ENCODE measurements at places on chromosomes 3 and 15.

DNA sequence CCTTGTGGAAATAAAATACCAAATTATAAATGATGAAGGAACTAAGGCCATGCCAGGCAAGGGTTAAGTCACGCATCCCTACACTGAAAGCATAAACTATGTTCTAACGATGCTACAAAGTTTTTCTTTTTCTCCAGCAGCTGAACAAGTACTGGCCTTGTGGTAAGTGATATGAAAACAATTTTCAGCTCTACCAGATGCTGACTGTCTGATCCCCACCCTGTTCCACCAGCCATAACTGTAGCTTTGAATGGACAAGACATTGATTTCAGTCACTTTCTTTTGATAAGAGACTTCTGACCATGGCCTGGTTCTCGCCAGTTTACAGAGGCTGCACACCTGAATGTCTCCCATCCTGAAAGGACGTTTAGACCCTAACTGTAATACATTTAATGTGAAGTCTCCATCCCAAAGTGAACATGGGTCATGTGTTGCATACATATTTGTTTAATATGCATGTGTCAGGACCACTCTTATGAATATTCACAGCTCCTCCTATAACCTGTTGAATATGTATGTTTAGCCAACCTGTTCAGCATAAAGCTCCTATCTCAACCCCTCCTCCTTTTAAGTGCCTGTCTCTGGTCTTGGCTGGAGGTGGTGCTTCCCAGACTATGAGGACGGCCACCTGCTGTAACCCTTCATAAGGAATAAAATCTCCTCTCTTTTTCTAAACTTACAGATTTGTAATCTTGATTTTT is 33.4 kb downstream of the MASP1 start:
- DNase-seq, result no peak

GRCh38 chr15:27358751-27359434 is 387.9 kb downstream of the GABRG3 start:
- peak; percentile 7 for DNase-seq

DNA sequence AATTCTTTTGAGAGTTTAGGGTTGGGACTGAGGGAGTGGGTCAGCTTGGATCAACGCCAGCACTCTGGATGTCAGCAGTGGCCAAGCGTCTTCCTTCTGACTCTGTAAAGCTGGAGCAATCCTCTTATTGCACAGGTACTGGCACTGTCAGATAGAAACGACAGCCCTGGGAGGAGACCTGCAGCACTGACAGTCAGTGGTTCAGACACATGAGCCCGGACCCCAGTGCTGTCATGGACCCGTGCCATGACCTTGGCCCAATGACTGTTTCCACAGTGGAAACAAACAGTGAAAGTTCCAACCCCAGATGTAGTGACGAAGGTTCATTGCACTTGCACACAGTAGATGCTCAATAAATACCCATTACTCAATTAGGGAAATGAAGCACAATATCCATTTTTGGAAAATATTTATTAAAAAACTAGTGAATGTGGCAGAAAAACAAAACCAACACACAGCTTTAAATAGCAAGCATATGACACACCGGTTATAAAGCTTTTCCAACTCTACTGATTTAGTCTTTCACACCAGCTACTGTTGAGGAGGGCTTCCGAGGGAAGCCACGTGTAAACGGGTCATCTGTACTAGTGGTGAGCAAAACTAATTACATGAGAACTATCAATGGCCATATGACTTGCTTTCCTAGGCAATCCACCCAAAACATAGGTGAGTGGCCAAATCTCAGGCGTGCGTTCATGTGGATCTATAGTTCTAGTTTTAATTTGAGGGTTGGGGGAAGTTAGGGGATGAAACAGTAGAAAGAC is 22.1 kb downstream of the SIAH2 start:
- DNase-seq, result no peak

- DNase-seq, result no peak
These were observed 442.9 kb downstream of the ERC2 start for GRCh38 chr3:56025326-56025725.

DNA sequence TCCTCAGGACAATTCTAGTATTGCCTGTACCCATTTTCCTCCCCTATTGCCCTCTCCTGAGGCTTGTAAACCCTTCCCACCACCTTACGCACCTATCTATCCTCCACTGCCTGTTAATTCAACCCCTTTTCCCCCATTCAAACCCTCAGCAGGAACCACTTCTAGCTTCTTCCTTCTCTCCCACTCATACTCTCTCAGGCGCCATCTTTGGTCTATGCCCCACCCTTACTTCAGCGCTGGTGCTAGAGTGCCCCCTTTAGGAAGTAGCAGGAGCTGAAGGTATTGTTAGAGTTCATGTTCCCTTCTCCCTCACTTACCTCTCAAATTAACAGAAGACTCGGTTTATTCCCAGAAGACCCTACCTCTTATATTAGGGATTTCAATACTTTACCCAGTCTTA is 121.8 kb upstream of the NLGN1 start:
- DNase-seq, result peak; percentile 11

DNA sequence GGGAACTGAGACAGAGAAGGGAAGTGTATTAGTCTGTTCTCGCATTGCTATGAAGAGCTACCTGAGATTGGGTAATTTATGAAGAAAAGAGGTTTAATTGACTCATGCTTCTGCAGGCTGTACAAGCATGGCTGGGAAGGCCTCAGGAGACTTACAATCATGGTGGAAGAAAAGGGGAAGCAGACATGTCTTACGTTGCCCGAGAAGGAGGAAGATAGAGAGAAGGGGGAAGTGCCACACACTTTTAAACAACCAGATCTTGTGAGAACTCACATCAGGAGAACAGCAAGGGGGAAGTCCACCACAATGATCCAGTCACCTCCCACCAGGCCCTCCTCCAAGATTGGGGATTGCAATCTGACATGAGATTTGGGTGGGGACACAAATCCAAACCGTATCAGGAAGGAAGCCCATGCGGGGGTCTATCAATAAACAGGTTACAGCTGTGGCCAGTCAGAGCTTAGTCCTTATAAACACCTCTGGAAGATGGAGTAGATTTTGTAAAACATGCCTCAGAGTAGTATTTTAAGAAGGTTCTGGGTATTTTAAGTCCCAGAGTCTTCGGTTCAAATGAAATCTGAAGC is 153.9 kb downstream of the GHSR start:
- no peak for DNase-seq

GRCh38 chr15:33086500-33087121 is 107.9 kb downstream of the FMN1 start:
- peak; percentile 16 for DNase-seq

GRCh38 chr15:52503788-52504496 is 24.7 kb downstream of the MYO5A start:
- DNase-seq, result no peak

DNA sequence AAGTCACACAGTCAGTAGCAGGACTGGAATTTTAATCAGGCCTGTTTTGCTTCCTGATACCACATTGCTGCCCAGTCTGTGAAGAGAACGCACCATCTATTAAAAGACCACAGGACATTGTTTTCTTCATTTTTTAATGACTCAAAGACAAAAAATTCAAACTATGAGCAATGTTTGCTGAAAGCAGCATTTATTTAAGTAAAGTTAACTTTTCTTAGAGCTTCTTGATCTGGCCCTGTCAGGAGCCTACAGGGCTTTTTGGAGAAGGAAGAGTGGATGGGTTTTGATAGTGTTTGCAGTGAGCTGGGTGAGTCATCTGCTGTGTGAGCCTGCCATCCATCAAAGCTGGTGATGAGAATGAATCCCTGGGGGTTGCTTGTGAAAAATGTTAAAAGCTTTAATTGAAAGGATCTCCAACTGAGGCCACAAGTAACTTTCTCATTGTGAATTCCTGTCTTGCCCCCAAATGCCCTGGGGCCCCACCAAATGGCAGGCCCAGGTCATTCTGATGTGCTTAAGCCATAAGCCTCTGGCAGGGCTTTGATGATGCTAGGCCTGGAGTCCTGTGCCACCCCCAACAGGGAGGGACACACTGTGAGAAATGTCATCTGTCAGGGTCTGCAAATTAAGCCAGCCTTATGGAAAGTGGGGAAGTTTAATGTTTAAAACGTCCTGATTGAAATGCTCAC is 136.2 kb upstream of the PFN2 start:
- DNase-seq, result peak; percentile 59

- no peak for DNase-seq
These were observed at the start of gene PARP15 for GRCh38 chr3:122577409-122578031. PARP15 (plus strand) TSS chr3:122577650; CDS start chr3:122577668, 18 bp downstream.

- DNase-seq, result no peak
These were observed 22.1 kb downstream of the UBA5 start for GRCh38 chr3:132682201-132682600.

GRCh38 chr3:182814419-182815062 is 21.2 kb downstream of the ATP11B start:
- no peak for DNase-seq

- DNase-seq, result peak; percentile 81
These were observed 129.8 kb downstream of the NSMCE3 start for GRCh38 chr15:29139540-29140459.
